ENCODE measurements at places on chromosomes 6 and 20. TPM values are rescaled to one million over a fixed set of nuclear protein-coding genes. Genes with fewer than 3 reads are reported as not detected.

GRCh38 chr20:62376112-62377063 is 9.3 kb upstream of the LAMA5 start:
- no peaks in the 10 kb centered on the region for H3K27me3 ChIP-seq
- DNase-seq, result no peak
- H3K36me3 ChIP-seq, result no peaks in the 10 kb centered on the region
- H3K4me1 ChIP-seq, result peaks cover 15% of the 10 kb centered on the region

Gene CTAGE9
- total RNA-seq, result not detected

Gene CAGE1
- 0.13 TPM for total RNA-seq

Gene MYMX
- total RNA-seq, result not detected

DNA sequence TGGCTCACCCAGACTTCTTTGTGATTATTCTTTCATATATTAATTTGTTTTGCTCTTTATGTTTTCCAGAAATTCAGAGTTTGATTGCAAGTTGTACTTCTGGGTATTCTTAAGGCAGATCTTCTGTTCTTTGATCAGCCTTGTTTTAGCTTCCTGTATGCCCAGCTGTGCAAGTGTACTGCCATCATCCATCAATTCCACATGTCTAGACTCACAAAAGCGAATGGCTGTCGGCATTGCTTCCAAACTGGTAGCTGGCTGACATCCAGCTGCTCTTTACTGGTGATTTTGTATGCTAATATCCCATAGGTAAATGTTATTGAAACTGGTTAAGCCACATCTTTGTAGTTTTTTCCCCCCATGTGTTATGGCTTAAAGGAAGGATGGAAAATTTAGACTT is 1084.8 kb upstream of the CITED2 start:
- peaks cover 28% of the 10 kb centered on the region for H3K4me1 ChIP-seq
- H3K27ac ChIP-seq, result no peak overlapping the region
- no peaks in the 10 kb centered on the region for H3K36me3 ChIP-seq
- no peak for DNase-seq

- no peaks in the 10 kb centered on the region for H3K4me1 ChIP-seq
- no peaks in the 10 kb centered on the region for H3K27me3 ChIP-seq
- no peaks in the 10 kb centered on the region for H3K36me3 ChIP-seq
- DNase-seq, result no peak
- no peak overlapping the region for H3K4me3 ChIP-seq
- H3K27ac ChIP-seq, result no peak overlapping the region
Observed at GRCh38 chr6:50270415-50270814, 220.7 kb upstream of the DEFB112 start.

GRCh38 chr6:160388922-160389321 is 40.7 kb downstream of the SLC22A3 start:
- no peaks in the 10 kb centered on the region for H3K36me3 ChIP-seq
- no peak overlapping the region for H3K27ac ChIP-seq

- H3K36me3 ChIP-seq, result no peaks in the 10 kb centered on the region
- H3K4me1 ChIP-seq, result no peaks in the 10 kb centered on the region
- no peak overlapping the region for H3K27ac ChIP-seq
- H3K27me3 ChIP-seq, result peaks cover 14% of the 10 kb centered on the region
Observed at GRCh38 chr20:21511850-21512633, 1.8 kb downstream of the NKX2-2 start.

GRCh38 chr6:48765352-48765961 is 654.5 kb upstream of the PTCHD4 start:
- peak overlapping the region; percentile 18 for H3K27ac ChIP-seq
- no peaks in the 10 kb centered on the region for H3K27me3 ChIP-seq
- H3K4me3 ChIP-seq, result no peak overlapping the region
- peak; percentile 25 for DNase-seq
- peaks cover 17% of the 10 kb centered on the region for H3K4me1 ChIP-seq

DNA sequence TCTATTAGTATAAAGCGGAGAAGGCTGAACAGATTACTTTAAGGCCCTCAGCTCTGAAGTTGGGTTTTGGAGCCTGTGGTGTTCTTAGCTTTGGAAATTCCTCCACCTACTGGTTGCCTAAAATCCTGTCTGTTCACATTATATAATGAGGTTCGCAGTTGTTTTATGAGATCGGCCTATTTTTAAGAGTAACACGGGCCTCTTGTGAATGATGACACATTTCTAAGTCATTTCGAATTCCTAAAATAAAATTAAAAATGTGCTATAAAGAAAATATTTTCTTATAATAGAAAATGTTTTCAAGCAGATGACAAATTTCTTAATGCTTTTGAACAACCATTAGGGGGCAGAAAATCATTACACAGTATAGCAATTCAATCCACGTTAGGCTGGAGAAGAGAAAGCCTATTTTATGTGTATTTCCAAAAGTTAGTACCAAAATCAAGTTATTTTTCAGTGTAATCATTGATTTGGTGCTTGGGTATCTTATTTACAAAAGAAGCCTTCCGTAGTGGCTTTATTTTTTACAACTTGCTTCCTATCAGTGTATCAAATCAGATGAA is 15.8 kb upstream of the FAM8A1 start:
- no peak for DNase-seq
- no peaks in the 10 kb centered on the region for H3K27me3 ChIP-seq
- H3K4me3 ChIP-seq, result no peak overlapping the region
- no peaks in the 10 kb centered on the region for H3K36me3 ChIP-seq
- H3K27ac ChIP-seq, result no peak overlapping the region

GRCh38 chr6:74993136-74993535 is 212.7 kb downstream of the COL12A1 start:
- no peaks in the 10 kb centered on the region for H3K36me3 ChIP-seq
- H3K4me1 ChIP-seq, result no peaks in the 10 kb centered on the region
- no peak for DNase-seq
- H3K4me3 ChIP-seq, result no peak overlapping the region
- H3K27me3 ChIP-seq, result no peaks in the 10 kb centered on the region
- no peak overlapping the region for H3K27ac ChIP-seq

Gene BTNL2
- not detected for total RNA-seq

Gene CLDN20
- not detected for total RNA-seq

GRCh38 chr6:35258858-35259193 is 709 bp upstream of the ZNF76 start:
- no peaks in the 10 kb centered on the region for H3K36me3 ChIP-seq
- no peaks in the 10 kb centered on the region for H3K27me3 ChIP-seq
- H3K4me1 ChIP-seq, result peaks cover 16% of the 10 kb centered on the region
- no peak for DNase-seq

GRCh38 chr20:29427201-29428060 is 1830.0 kb upstream of the DEFB115 start:
- H3K27me3 ChIP-seq, result 0 out of 2 replicates have a peak, but pooled peaks cover 5% of the 10 kb centered on the region
- H3K4me3 ChIP-seq, result no peak overlapping the region
- DNase-seq, result no peak
- no peaks in the 10 kb centered on the region for H3K4me1 ChIP-seq

Gene WFDC2
- 159 TPM for total RNA-seq

- no peak overlapping the region for H3K4me3 ChIP-seq
- no peaks in the 10 kb centered on the region for H3K4me1 ChIP-seq
- DNase-seq, result no peak
- H3K27me3 ChIP-seq, result no peaks in the 10 kb centered on the region
- no peaks in the 10 kb centered on the region for H3K36me3 ChIP-seq
Observed at GRCh38 chr6:22023937-22024336, 272.9 kb downstream of the PRL start.

Gene CITED2
- total RNA-seq, result 47.0 TPM

Gene ASIP
- total RNA-seq, result not detected

GRCh38 chr20:50226093-50226974 is 35.7 kb downstream of the CEBPB start:
- no peaks in the 10 kb centered on the region for H3K27me3 ChIP-seq
- H3K36me3 ChIP-seq, result no peaks in the 10 kb centered on the region
- H3K27ac ChIP-seq, result peak overlapping the region; percentile 19
- H3K4me1 ChIP-seq, result peaks cover 80% of the 10 kb centered on the region
- H3K4me3 ChIP-seq, result no peak overlapping the region
